Stimulated activated CD8-positive, alpha-beta memory T cell treated with anti-CD3 and anti-CD28 coated beads, Interleukin-7, amount 100 ng/mL, for 1 hour (primary cell): ENCODE measurements at places on chromosomes 1 and 21.

DNA sequence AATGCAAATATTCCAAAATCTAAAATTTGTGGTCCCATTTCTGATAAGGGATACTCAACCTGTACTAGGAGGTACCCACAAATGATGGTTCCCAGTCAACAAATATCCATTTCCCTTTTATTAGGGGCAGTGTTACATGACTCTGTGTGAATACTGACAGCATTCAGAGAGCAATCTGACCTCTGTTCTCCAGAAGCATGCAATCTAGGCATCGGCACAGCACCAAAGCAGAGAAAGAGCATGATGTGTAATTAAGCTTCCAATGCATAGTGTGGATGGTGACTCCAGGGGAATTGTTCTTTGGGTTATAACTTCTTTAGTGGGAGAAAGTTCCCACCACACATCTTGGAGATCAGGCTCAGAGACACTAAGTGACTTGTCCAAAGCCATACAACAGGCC is 71.6 kb downstream of the ELAVL4 start:
- no peak for DNase-seq

DNA sequence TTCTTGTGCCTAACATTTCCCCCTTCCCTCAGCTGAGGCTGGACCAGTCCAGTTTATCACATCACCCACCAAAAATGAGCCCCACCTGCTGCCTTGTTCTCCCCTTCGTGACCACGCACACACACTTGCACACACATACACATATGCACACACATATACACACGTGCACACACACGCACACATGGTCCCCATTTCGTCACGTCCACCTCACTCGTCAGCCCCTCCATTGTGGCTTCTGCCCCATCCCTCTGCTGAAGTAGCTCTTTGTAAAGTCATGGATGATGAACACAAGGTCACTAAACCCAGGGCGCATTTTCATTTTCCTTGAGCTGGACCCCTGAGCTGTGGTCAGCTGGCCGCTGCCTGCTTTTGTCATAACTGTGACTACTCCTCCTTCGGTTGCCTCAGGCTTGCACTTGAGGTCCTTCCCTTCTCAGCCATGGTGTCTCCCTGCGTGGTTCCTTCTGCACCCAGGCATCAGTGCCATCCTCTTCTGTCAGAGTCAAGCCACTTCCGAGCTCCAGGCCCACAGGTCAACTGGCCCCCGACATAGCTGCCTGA is 93.8 kb downstream of the SYT2 start:
- no peak for DNase-seq

- DNase-seq = no peak
Observed at GRCh38 chr1:40438391-40439015, 11.8 kb upstream of the ZFP69B start.

- DNase-seq = no peak
Observed at GRCh38 chr1:226762988-226763904, 24.2 kb upstream of the ITPKB start.

- DNase-seq = no peak
Observed at GRCh38 chr21:17682924-17683323, 70.2 kb upstream of the BTG3 start.

DNA sequence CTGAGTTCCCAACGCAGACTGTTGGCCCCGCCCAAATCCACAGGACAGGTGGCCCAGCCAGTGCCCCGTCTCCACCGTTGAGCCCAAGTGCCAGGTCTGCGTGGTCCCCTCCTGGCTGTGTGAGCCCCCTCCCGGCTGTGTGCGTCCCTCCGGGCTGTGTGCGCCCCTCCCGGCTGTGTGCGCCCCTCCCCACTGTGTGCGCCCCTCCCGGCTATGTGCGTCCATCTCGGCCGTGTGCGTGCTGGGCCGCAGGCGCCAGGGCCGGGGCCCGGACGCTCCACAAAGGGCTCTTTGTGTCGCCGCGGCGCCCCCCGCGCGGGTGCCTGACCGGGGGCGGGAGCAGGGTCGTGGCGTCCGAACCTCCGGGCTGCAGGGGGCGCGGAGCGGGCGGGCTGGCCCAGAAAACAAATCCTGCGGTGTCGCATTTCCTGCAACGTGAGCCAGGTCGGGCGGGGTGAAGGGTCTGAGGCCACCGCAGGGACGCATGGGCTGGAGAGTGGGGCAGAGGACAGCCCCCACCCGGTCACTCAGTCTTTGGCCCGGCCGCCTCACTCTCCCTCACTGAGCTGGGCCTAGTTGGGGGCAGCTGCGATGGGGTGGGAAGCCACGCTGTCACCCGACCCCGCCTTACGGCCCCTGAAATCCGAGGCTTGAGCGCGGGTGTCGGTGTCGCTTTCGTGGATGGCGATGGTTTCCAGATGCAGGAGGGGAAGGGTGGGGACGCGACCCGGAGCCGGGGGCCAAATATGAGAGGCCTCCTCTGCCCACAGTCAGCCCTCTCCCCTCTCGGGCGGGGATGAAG is 18.8 kb downstream of the TNFRSF25 start:
- DNase-seq = no peak

GRCh38 chr1:188888386-188888785 is 1589.3 kb downstream of the BRINP3 start:
- no peak for DNase-seq

- DNase-seq = no peak
Observed at GRCh38 chr1:152411134-152411533, 2.9 kb downstream of the CRNN start.
